ENCODE measurements at places on chromosomes 7 and 10. TPM values are rescaled to one million over a fixed set of nuclear protein-coding genes. Genes with fewer than 3 reads are reported as not detected.

GRCh38 chr7:151351967-151352366 lies 10.4 kb downstream of the NUB1 start:
- peak overlapping the region; percentile 42 for H3K4me3 ChIP-seq
- DNase-seq = peak; percentile 25
- H3K27me3 ChIP-seq = no peaks in the 10 kb centered on the region
- H3K36me3 ChIP-seq = peaks cover 63% of the 10 kb centered on the region

DNA sequence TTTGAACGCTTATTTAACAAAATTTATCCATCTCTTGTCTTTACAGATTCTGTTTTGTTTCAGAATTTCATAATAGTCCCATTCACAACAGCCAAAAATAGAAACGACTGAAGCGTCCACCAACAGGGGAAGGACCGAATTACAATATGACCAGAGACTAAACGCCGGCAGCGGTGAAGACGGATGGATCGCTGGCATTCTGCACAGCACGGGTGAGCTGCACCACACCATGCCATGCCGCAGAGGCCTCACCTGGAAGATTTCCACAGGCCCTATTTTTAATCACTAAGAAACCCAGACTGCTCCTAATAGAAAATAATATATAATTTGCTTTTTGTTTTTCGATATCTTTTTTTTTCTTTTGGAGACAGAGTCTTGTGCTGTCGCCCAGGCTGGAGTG lies 91.0 kb downstream of the ELFN1 start:
- H3K27ac ChIP-seq = no peak overlapping the region
- no peak overlapping the region for H3K4me3 ChIP-seq
- no peaks in the 10 kb centered on the region for H3K36me3 ChIP-seq

DNA sequence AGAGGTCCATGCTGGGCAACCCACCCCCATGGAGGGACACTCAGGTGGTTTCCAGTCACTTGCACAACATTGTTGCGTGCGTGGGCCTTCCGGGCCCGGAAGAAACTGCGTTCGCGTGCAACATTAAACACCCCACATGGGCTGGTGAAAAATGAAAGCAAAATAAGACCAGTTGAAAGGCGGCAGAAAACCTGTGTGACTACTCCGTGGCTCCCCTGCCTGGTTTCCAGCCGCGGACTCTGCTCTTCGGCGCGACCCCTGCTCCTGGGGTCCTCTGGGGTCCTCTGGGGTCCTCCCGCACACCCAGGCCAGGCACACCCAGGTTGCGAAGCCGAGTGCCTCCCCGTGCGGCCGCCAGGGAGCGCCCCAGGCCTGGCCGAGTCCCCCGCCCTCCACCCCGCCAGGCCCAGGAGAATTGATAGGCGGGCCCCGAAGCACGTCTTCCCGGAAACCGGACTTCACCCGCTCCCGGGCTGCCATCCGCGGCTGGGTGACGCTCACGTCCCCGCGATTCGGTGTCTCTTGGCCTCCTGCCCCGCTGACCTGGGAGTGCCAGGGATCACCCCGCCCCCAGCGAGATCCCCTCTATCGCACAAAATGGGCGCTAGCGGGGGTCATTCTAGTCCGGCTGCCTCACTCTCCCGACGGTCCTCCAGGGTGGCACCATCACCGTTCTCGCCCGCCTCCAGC lies 1.9 kb upstream of the SH2D4B start:
- H3K36me3 ChIP-seq = peaks cover 1% of the 10 kb centered on the region
- peaks cover 35% of the 10 kb centered on the region for H3K4me1 ChIP-seq
- H3K27ac ChIP-seq = peak overlapping the region; percentile 89

Gene GIMAP7
- not detected for total RNA-seq

GRCh38 chr10:18476076-18476647 lies 175.2 kb downstream of the NSUN6 start:
- H3K4me1 ChIP-seq = peaks cover 7% of the 10 kb centered on the region
- H3K4me3 ChIP-seq = no peak overlapping the region
- H3K36me3 ChIP-seq = no peaks in the 10 kb centered on the region
- no peaks in the 10 kb centered on the region for H3K27me3 ChIP-seq
- no peak for DNase-seq

DNA sequence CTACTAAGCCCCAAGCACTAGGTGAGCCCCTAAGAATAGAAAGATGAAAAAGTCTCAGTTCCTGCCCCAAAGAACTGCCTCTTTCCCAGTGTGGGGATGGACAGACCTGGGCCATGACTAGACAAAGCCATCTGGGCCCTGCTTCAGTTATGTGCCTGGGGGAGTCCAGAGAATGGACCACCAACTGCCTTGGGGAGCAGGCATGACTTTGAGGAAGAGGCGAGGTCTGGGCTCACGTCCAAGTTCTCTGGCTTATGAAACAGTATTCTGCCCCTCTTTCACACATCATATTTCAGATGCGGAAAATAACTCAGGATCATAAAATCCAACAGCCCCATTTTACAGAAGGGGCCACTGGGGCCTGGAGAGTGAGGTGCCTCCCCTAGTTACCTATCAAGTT lies 80.3 kb downstream of the PLXNA4 start:
- H3K4me3 ChIP-seq = no peak overlapping the region
- no peaks in the 10 kb centered on the region for H3K36me3 ChIP-seq
- H3K27me3 ChIP-seq = no peaks in the 10 kb centered on the region
- H3K27ac ChIP-seq = no peak overlapping the region

DNA sequence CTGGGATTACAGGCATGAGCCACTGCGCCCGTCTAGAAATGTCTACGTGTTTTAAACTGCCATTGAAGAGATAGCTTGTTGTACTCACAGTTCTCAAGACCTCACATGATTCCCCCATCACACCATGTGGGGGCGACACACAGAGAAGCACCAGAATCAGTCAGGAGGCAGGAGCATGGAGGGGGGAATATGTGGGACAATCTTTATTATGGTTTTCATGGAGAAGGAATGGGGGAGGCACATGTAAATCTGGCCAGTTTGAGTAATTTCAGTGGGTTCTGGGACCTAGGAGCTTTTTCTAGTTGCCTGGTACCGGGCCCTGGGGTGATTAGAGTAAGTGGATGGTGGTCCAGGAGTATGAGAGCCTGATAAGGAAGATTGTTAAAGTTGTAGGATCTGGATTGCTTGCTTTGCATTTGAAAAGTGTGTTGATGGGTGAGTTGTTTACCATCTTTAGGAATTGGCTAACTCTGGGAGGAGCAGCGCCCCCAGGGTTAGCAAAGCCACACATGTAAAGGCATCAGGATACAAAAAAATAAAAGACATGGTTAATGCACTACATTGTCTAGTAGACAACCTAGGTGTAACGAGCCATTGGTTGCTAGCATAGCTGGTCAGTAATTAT lies 85.4 kb upstream of the SLC13A1 start:
- no peak overlapping the region for H3K4me3 ChIP-seq
- H3K27me3 ChIP-seq = no peaks in the 10 kb centered on the region
- no peaks in the 10 kb centered on the region for H3K4me1 ChIP-seq
- no peaks in the 10 kb centered on the region for H3K36me3 ChIP-seq

- DNase-seq = no peak
- H3K4me1 ChIP-seq = peaks cover 30% of the 10 kb centered on the region
- H3K36me3 ChIP-seq = peaks cover 3% of the 10 kb centered on the region
- H3K27ac ChIP-seq = no peak overlapping the region
These were observed 60.7 kb downstream of the PDIA4 start for GRCh38 chr7:148967602-148968001.

Gene EBF3
- not detected for total RNA-seq

Gene EGR2
- total RNA-seq = 9.4 TPM

- DNase-seq = no peak
- H3K27me3 ChIP-seq = peaks cover 8% of the 10 kb centered on the region
- H3K36me3 ChIP-seq = no peaks in the 10 kb centered on the region
- H3K27ac ChIP-seq = no peak overlapping the region
These were observed 47.7 kb downstream of the PNLIPRP2 start for GRCh38 chr10:116668446-116668845.

- peaks cover 28% of the 10 kb centered on the region for H3K27me3 ChIP-seq
- H3K27ac ChIP-seq = no peak overlapping the region
- H3K4me1 ChIP-seq = no peaks in the 10 kb centered on the region
- no peak overlapping the region for H3K4me3 ChIP-seq
These were observed 16.2 kb upstream of the NPVF start for GRCh38 chr7:25244254-25245033.

DNA sequence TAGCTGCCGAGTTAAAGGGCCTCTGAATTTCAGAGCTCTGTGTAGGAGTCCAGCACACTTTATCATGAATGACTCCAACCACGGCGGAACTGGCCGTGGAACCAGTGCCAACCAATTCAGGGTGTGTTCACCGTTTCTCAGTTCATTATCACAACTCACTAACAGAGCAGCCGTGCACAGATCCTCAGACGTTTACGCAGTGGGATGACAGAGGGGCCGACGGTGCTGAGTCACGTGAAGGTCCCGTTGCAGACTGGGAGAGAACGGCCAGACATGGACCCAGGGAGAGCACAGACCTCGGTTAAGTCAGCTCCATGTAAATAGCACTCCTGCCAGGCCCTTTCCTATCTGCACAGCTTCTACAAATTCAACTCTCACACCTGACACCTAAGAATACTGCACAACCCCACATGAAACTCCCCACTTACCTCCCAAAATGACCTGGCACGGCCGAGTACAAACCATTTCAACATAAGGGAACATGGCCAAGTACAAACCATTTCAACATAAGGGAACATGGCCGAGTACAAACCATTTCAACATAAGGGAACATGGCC lies 95.5 kb downstream of the DIP2C start:
- H3K36me3 ChIP-seq = no peaks in the 10 kb centered on the region
- H3K27me3 ChIP-seq = peaks cover 22% of the 10 kb centered on the region
- no peaks in the 10 kb centered on the region for H3K4me1 ChIP-seq
- no peak for DNase-seq

DNA sequence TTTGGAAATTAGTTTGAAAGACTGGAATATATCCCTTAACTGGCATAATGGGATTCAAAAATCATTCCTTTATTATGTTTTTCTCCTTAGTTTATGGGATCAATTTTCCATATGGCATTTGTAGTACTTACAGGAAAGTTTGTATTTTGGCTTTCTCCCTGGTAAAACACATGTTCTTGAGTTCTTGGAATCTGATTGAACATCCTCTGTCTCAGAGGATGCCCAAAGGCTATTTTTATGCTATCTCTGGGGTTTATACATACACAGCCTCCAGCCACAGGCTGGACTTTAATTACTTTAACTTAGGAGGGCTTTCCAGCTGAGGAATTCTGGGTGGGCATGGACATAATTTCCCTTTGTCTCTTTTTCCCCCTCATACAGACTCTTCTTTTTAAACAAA lies 236.4 kb downstream of the HGF start:
- no peak overlapping the region for H3K4me3 ChIP-seq
- H3K27ac ChIP-seq = no peak overlapping the region
- no peaks in the 10 kb centered on the region for H3K36me3 ChIP-seq
- no peaks in the 10 kb centered on the region for H3K4me1 ChIP-seq
- no peak for DNase-seq

GRCh38 chr10:87921931-87922688 lies 58.7 kb downstream of the PTEN start:
- peaks cover 85% of the 10 kb centered on the region for H3K4me1 ChIP-seq
- no peak for DNase-seq
- H3K36me3 ChIP-seq = peaks cover 64% of the 10 kb centered on the region
- peak overlapping the region; percentile 67 for H3K27ac ChIP-seq

GRCh38 chr7:134353411-134353810 lies 36.7 kb upstream of the SLC35B4 start:
- H3K27me3 ChIP-seq = peaks cover 11% of the 10 kb centered on the region
- no peak overlapping the region for H3K4me3 ChIP-seq
- no peaks in the 10 kb centered on the region for H3K4me1 ChIP-seq

Gene SPDYE16
- total RNA-seq = 0.59 TPM

Gene RBP4
- not detected for total RNA-seq

Gene FAM25A
- not detected for total RNA-seq

DNA sequence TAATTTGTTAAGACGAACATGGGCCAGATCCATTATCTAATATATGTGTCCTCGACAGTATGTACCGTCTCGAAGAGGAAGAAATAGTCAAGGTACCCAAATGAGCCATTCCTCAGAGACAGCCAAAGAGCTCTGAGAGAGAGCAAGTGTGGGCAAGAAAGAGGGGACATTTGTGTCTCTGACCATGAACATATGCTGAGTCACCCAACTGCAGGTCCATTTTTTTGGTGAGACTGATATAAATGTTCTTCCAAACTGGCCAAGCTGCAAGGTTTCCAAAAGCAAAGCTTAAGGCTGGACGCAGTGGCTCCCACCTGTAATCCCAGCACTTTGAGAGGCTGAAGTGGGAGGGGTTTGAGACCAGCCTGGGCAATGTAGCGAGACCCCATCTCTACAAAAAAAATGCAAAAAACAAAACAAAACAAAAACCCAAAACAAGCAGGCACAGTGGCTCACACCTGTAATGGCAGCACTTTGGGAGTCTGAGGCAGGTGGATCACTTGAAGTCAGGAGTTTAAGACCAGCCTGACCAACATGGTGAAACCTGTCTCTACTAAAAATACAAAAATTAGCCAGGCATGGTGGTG lies 26.0 kb upstream of the ATXN7L1 start:
- no peak for DNase-seq
- H3K4me3 ChIP-seq = no peak overlapping the region

Gene SMO
- total RNA-seq = 0.66 TPM

Gene CDK14
- 130 TPM for total RNA-seq

DNA sequence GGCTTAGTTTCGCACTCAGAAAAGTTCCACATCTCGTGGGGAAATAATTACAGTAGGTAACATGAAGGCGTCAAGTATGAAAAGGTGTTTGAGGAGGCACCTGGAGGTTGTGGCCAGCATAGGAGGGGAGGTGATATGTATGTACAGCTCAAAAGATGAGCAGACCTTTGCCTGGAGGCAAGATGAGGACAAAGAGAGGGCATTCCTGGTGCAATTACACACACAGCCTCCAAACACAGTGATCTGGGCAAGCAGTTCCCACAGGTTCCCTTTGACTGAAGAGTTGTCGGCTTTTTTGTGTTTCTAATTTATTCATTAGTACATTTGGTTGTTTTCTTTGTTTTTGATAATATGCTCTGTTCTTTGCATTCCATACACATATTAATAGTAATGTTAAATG lies 46.9 kb downstream of the CDK14 start:
- no peaks in the 10 kb centered on the region for H3K27me3 ChIP-seq
- DNase-seq = no peak
- H3K4me1 ChIP-seq = peaks cover 11% of the 10 kb centered on the region

- DNase-seq = no peak
- no peaks in the 10 kb centered on the region for H3K27me3 ChIP-seq
- H3K27ac ChIP-seq = no peak overlapping the region
- H3K36me3 ChIP-seq = peaks cover 43% of the 10 kb centered on the region
These were observed 53.3 kb downstream of the ZNF680 start for GRCh38 chr7:64509583-64509982.

- H3K27ac ChIP-seq = no peak overlapping the region
- no peaks in the 10 kb centered on the region for H3K27me3 ChIP-seq
- no peaks in the 10 kb centered on the region for H3K36me3 ChIP-seq
- no peak for DNase-seq
- H3K4me3 ChIP-seq = no peak overlapping the region
- peaks cover 9% of the 10 kb centered on the region for H3K4me1 ChIP-seq
These were observed 89.4 kb downstream of the FAS start for GRCh38 chr10:89079961-89080360.

GRCh38 chr7:55260676-55261385 lies 104.3 kb upstream of the LANCL2 start:
- no peak overlapping the region for H3K27ac ChIP-seq
- H3K4me3 ChIP-seq = no peak overlapping the region
- H3K36me3 ChIP-seq = no peaks in the 10 kb centered on the region
- DNase-seq = no peak
- H3K4me1 ChIP-seq = peaks cover 4% of the 10 kb centered on the region
- peaks cover 30% of the 10 kb centered on the region for H3K27me3 ChIP-seq
